Right lobe of liver (tissue), 6 donors: ENCODE measurements at places on chromosomes 2 and 18.

DNA sequence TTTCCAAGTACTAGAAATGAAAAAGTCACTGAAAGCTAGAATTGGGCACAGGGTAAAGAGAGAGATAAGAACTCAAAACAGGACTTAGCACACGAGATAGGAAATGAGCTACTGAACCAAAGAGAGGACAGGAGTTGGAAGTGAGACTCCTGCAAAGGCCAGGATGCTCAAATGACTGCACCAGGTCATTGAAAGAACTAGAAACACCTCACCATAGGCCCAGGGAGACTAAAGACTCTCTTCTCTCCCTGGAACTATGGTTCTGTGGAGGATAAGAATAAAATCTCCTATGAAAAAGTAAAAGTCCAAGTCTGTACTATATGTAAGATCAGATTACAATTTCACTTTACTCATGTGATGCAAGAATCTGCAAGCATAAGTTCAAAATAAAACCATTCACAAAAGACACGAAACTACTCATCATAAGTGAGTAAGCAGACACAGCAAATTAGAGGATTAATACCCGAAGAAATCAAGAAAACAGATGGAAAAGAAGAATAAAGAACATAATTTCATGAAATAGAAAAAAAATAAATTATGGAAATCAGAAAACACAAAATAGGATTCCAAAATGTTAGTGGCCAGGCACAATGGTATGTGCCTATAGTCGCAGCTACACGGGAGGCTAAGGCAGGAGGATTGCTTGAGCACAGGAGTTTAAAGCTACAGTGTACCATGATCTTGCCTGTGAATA is 6.5 kb downstream of the NBAS start:
- no peak overlapping the region for H3K27ac ChIP-seq
- H3K4me3 ChIP-seq = no peak overlapping the region
- no peak for DNase-seq
- H3K4me1 ChIP-seq = peaks cover 5% of the 10 kb centered on the region
- H3K27me3 ChIP-seq = no peaks in the 10 kb centered on the region

DNA sequence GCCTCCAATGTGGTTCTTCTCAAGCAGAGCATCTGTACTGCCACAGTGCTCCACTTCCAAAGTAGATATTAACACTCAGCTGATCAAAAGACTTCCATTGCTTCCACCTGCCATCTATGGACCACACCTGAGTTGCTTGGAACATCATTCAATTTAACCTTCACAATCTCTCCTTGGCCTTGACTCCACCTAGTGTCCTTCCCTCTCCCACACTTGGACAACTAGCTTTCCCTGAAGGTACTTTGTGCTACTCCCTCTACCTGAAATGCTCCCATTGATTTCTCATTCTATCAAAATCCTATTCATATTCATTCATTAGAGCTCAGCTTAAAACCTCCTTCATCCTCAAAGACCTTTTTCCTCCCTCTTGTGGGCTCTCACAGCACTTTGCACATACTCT is 48.7 kb downstream of the SOWAHC start:
- H3K4me1 ChIP-seq = no peaks in the 10 kb centered on the region
- H3K27ac ChIP-seq = no peak overlapping the region
- no peak for DNase-seq
- no peak overlapping the region for H3K4me3 ChIP-seq
- no peaks in the 10 kb centered on the region for H3K36me3 ChIP-seq

DNA sequence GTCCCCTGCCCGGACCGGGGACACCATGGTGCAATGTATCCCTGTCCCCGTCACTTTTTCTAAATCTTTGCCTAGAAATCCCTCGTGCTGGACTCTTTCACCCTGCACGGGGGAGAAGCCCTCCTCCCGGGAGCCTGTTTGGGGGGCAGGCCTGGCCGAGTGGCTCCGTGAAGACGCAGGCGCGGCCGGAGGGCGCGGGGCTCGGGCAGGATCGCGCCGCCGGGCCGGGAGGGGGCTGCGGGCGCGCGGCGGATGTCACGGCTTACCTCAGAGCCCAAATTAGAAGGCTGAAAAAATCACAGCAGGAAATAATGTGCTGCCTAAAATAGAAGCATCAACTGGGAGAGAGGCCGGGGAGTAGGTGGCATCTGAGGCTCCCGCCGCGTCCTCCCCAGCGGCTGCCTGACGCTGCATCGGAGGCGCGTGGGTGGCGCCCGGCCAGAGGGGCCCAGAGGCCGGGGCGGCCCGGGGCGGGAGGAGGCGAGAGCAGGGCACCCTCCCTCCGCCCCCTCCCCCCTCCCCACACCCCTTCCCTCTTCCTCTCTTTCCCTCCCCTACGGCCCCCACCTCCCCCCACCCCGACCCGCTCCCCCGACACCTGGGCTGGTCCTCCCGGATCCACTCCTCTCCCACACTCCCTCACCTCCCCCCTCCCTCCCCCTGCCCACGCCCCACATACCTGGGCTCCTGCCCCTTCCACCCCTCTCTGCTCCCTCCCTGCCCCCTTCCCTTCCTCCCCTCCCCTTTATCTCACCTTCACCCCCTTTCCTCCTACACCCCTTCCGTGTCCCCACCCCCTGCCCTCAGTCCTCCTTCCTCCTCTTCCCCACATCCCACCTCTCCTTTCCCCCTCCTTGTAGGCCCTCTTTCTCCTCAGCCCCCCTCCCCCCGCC is 51.9 kb downstream of the SLC4A1AP start:
- peaks cover 6% of the 10 kb centered on the region for H3K4me1 ChIP-seq
- H3K36me3 ChIP-seq = no peaks in the 10 kb centered on the region

- no peak overlapping the region for H3K4me3 ChIP-seq
- H3K36me3 ChIP-seq = no peaks in the 10 kb centered on the region
- no peaks in the 10 kb centered on the region for H3K4me1 ChIP-seq
- H3K27me3 ChIP-seq = no peaks in the 10 kb centered on the region
- H3K27ac ChIP-seq = no peak overlapping the region
Measured at GRCh38 chr2:142100970-142101369, 29.8 kb downstream of the LRP1B start.

DNA sequence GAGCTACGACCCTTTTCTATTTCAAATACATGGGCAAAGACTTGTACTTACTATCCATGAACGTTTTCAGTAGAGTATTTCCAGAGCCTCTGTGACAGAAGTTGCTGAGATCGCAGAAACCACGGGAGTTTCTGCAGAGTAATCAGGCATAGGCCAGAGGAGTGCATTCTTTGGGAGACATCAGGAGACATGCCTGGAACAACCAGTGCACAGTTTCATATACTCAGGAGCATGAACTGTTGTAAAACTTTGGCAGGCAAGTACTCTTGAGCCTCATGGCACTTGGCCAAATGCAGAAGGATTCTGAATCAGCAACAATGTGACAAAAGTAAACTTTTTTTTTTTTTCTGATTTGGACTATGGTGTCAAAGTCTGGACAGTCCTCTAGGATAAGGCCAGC is 307.1 kb downstream of the GRB14 start:
- H3K36me3 ChIP-seq = no peaks in the 10 kb centered on the region
- no peaks in the 10 kb centered on the region for H3K4me1 ChIP-seq
- no peaks in the 10 kb centered on the region for H3K27me3 ChIP-seq
- H3K4me3 ChIP-seq = no peak overlapping the region
- no peak overlapping the region for H3K27ac ChIP-seq

- DNase-seq = no peak
- H3K36me3 ChIP-seq = no peaks in the 10 kb centered on the region
- H3K27ac ChIP-seq = no peak overlapping the region
- no peak overlapping the region for H3K4me3 ChIP-seq
- peaks cover 29% of the 10 kb centered on the region for H3K4me1 ChIP-seq
Measured at GRCh38 chr2:85729825-85730510, 23.8 kb upstream of the ATOH8 start.

DNA sequence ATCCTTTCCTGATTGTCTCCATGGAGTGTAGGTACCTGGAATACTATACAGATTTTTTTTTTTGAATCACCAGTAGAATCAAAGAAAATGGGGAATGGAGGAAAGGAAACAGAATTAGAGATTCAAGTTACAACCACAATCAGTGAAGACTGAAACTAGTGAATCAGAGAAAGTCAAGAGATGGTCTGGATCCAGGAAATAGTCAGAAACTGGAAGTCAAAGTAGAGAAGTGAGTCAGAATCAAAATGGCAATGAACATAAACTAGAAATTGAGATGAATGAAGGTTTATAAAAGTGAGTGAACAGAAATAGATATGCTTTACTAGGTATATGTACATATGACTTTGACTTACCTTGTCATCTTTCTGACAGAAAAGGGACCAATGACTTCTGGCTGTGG is 579.0 kb downstream of the PLCL1 start:
- H3K27me3 ChIP-seq = no peaks in the 10 kb centered on the region
- H3K27ac ChIP-seq = no peak overlapping the region
- no peaks in the 10 kb centered on the region for H3K4me1 ChIP-seq
- H3K36me3 ChIP-seq = no peaks in the 10 kb centered on the region
- no peak for DNase-seq

- H3K4me3 ChIP-seq = no peak overlapping the region
- no peak overlapping the region for H3K27ac ChIP-seq
- H3K4me1 ChIP-seq = peaks cover 6% of the 10 kb centered on the region
- H3K36me3 ChIP-seq = no peaks in the 10 kb centered on the region
Measured at GRCh38 chr2:8103085-8103708, 578.7 kb upstream of the ID2 start.

DNA sequence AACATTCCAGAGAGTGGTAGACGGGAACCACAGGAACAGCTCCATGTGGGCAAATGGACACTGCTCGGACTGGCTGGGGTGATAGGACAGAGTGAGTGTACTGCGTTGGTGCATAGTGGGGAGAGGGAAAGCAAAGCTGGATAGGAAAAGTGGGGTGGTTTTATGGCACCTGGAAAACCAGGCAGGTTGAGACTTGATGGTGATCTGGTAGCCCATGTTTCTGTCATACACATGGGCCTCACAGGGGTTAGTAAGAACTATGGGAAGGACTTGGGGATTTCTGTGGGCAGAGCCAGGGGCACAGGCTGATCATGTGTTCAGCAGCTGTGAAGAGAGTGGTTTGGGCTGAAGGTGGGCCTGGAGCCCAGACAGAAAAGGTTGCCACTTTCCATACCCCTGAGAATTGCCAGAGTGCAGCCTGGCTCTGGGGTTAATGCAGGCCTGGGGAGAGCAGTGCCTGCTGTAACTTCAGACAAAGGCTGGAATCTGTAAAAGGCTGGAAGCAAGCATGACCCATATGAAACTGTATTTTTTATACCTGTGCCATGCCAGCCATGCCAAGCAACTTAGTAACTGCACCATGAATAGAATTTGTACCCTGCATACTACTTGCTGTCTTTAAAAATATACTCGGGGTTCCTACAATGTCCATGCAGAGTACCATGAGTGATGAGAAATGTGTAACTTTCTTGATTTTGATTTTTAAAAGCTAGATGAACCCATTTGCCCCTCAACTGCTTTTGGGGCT is 41.9 kb downstream of the RPIA start:
- no peaks in the 10 kb centered on the region for H3K36me3 ChIP-seq
- no peaks in the 10 kb centered on the region for H3K27me3 ChIP-seq
- H3K4me3 ChIP-seq = no peak overlapping the region
- H3K4me1 ChIP-seq = no peaks in the 10 kb centered on the region
- no peak for DNase-seq

GRCh38 chr2:164843346-164843911 is 1.8 kb upstream of the COBLL1 start:
- no peak overlapping the region for H3K4me3 ChIP-seq
- DNase-seq = no peak
- H3K4me1 ChIP-seq = no peaks in the 10 kb centered on the region
- H3K27me3 ChIP-seq = no peaks in the 10 kb centered on the region

GRCh38 chr2:202154613-202155012 is 81.6 kb downstream of the KIAA2012 start:
- H3K27ac ChIP-seq = no peak overlapping the region
- H3K36me3 ChIP-seq = no peaks in the 10 kb centered on the region
- no peaks in the 10 kb centered on the region for H3K4me1 ChIP-seq
- H3K27me3 ChIP-seq = no peaks in the 10 kb centered on the region

GRCh38 chr2:61318553-61318952 is 152.3 kb downstream of the USP34 start:
- DNase-seq = no peak
- H3K36me3 ChIP-seq = peaks cover 10% of the 10 kb centered on the region
- no peaks in the 10 kb centered on the region for H3K4me1 ChIP-seq
- no peak overlapping the region for H3K4me3 ChIP-seq

- no peak for DNase-seq
- H3K27me3 ChIP-seq = no peaks in the 10 kb centered on the region
Measured at GRCh38 chr18:58800582-58800981, 64.1 kb upstream of the ZNF532 start.

- no peak overlapping the region for H3K4me3 ChIP-seq
- H3K27ac ChIP-seq = no peak overlapping the region
- H3K4me1 ChIP-seq = no peaks in the 10 kb centered on the region
- DNase-seq = no peak
Measured at GRCh38 chr18:75658330-75658729, 230.8 kb upstream of the SMIM21 start.

DNA sequence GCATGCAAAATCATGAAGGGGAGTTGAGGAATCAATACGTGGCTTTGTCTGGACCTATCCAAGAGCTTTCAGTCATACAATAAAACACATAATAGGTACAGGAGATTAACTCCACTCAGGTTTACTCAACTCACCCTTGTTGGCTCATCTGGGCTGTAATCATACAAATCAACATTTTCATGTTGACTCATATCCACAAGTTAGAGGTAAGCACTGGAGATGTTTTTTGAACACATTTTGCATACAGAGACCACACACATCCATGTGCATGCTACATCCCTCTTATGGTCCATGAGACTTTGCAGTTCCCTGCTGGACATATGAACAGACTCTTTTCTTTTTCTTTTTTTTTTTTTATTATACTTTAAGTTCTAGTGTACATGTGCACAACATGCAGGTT is 336.9 kb upstream of the PIK3C3 start:
- no peaks in the 10 kb centered on the region for H3K36me3 ChIP-seq
- no peaks in the 10 kb centered on the region for H3K4me1 ChIP-seq
- no peaks in the 10 kb centered on the region for H3K27me3 ChIP-seq
- H3K4me3 ChIP-seq = no peak overlapping the region
- H3K27ac ChIP-seq = no peak overlapping the region
- no peak for DNase-seq

DNA sequence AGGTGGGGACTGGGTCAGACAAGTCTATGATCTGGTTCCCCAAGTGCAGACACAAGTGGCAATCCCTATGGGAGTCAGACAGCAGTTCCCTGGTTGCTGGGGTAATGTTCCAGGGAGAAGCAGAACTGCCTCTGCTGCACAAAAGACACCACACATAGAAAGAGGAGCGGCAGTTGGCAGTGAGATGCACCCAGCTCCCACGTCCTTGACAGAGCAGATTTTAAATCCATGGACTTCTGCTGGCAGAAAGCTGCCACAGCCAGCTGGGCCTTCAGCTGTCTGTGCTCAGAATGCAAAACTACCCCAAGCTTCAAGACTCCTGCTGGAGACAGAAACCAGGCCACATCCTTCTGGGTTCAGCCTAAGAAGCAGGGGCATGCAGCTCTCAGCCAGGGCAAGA is 147.2 kb downstream of the ETAA1 start:
- no peaks in the 10 kb centered on the region for H3K36me3 ChIP-seq
- no peak overlapping the region for H3K27ac ChIP-seq

DNA sequence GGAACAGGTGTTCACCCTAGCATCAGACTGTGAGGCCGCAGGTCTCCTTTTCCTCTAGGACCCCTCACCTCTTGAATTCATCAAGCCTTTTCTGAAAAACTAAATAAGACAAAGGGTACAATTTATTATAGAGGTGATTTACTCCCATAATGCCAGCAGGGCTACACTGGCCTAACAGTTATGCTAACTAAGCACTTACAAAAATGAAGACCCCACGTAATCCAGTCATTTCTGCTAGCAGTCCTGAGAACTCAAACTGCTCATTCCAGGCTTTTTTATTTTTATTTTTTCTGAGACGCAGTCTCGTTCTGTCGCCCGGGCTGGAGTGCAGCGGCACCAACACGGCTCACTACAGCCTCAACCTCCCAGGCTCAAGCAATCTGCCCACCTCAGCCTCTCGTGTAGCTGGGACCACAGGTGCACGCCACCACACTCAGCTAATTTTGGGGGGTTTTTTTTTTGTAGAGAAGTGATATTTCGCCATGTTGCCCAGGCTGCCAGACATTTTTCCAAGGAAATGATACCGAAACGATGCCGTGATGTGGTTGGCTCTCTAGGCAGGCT is 14.2 kb downstream of the CAPG start:
- H3K4me3 ChIP-seq = no peak overlapping the region
- no peak for DNase-seq
- no peaks in the 10 kb centered on the region for H3K4me1 ChIP-seq
